Spleen (tissue), 13 donors: ENCODE measurements at places on chromosomes 3 and 15. TPM values are rescaled to one million over a fixed set of nuclear protein-coding genes. Genes with fewer than 3 reads are reported as not detected.

Gene ICE2
- polyA plus RNA-seq: 17.9 TPM

Gene P2RY13
- 9.6 TPM for polyA plus RNA-seq

Gene SH2D7
- polyA plus RNA-seq: not detected

Gene FBXL22
- 1.0 TPM for polyA plus RNA-seq

Gene MLF1
- polyA plus RNA-seq: 2.3 TPM

Gene RARRES1
- polyA plus RNA-seq: 2.2 TPM

Gene ECE2
- not detected for polyA plus RNA-seq

Gene SOX14
- polyA plus RNA-seq: not detected

Gene HESX1
- 3.2 TPM for polyA plus RNA-seq

Gene ELL3
- 5.1 TPM for polyA plus RNA-seq

Gene RAB5A
- 24.0 TPM for polyA plus RNA-seq

Gene TMEM158
- polyA plus RNA-seq: 0.54 TPM

Gene GOLGA6A
- not detected for polyA plus RNA-seq

Gene NOX5
- polyA plus RNA-seq: 8.6 TPM

Gene PFKFB4
- polyA plus RNA-seq: 2.0 TPM

Gene ZNF660
- polyA plus RNA-seq: 0.62 TPM

Gene ARPP19
- polyA plus RNA-seq: 18.3 TPM

Gene EOMES
- 1.3 TPM for polyA plus RNA-seq

Gene ZNF80
- 0.14 TPM for polyA plus RNA-seq

Gene MNS1
- polyA plus RNA-seq: 0.57 TPM

Gene TFRC
- polyA plus RNA-seq: 13.2 TPM

Gene ZWILCH
- 4.2 TPM for polyA plus RNA-seq

Gene GOLGA6B
- not detected for polyA plus RNA-seq

Gene IP6K2
- polyA plus RNA-seq: 81.5 TPM

Gene ANKDD1A
- polyA plus RNA-seq: 19.9 TPM

Gene MCTP2
- 5.6 TPM for polyA plus RNA-seq

Gene CFAP100
- polyA plus RNA-seq: not detected

Gene RPUSD2
- 12.3 TPM for polyA plus RNA-seq

Gene TMC3
- not detected for polyA plus RNA-seq

Gene PCCB
- polyA plus RNA-seq: 11.9 TPM

Gene PTX3
- polyA plus RNA-seq: 12.2 TPM

Gene PAQR5
- 0.03 TPM for polyA plus RNA-seq

Gene ZMYND10
- polyA plus RNA-seq: 0.56 TPM

Gene PRTG
- polyA plus RNA-seq: 0.24 TPM

Gene UPK1B
- polyA plus RNA-seq: not detected

Gene STRA6
- polyA plus RNA-seq: 0.96 TPM

Gene SKOR1
- 0.20 TPM for polyA plus RNA-seq
